ENCODE measurements at places on chromosomes 6 and 20.

DNA sequence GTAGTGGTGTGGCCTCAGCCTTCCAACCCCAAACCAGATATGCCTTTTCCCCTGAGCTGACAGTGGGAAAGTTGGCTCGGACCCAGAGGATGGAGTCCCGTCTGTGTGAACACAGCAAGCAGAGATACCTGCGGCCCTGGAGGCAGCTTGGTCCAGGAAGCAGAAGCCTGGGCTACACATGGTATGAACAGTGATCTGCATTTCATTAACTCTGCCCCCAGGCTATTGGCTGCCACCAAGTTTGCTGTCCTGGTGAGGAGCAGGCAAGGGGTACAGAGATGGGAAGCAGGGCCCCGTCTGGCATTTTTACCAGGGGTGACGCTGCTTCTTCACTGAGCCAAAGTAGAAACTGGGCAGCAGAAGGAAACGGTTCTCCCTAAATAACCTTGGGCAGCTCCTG, 90.0 kb downstream of the EDN3 start:
- no peak for DNase-seq

DNA sequence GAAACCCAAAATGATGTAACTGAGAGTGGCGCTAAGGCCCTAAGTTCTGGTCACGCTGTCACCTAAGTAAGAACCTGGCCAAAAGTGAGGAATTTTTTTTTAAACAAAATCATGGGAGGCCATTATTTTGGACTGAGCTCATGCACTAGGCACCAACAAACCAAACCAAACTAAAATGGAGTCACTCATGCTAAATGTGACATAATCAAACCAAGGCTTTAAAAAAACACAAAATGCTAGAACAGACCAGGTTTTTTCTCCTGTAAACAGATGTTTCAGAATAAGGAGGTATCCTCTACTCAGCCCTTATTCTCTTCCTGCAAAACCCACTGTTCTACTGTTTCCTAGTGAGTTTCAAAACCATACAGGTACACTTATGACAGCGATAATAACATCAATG, 1.1 kb upstream of the C6orf89 start:
- DNase-seq, result no peak

DNA sequence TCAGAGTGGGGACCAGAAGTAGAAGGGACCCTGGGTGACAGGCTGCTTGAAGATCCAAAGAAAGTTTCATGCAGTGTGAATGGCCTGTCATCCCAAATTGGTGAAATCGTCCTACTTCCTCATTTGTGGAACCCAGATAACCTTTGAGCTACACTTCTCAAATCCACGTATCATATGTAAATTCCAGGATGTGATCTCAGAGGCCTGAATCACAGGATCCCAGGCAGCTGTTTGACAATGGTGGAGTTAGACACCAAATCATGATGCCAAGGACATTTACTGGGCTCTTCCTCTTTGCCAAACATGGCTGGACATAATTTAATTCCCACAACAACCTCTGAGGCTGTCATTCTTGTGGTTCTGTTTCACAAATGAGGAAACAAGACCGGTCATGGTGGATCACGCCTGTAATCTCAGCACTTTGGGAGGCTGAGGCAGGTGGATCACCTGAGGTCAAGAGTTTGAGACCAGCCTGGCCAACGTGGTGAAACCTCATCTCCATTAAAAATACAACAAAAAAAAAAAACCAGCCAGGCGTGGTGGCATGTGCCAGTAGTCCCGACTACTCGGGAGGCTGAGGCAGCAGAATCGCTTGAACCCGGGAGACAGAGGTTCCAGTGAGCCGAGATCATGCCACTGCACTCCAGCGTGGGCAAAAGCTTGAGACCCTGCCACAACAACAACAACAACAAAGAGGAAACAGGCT, 39.9 kb upstream of the TTPAL start:
- DNase-seq, result no peak

DNA sequence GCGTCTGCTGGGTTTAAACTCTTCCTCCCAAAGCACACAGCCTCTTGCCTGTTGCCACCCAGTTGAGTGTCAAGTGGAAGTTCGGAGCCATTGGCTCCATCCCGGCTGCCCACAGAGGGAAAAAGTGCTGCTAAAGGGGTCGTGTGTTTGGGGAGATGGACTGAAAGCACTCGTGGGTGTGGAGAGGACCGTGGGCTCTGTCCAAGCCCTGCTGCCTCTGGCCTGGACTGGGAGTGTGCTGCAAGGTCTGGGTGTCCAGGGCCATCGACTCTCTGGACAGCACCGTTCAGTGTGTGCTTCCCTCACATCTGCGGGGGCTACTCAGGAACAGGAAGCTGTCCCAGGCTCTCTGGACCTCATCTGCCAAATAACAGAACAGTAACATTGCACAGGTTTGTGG, 269.3 kb downstream of the DLL1 start:
- DNase-seq, result no peak

DNA sequence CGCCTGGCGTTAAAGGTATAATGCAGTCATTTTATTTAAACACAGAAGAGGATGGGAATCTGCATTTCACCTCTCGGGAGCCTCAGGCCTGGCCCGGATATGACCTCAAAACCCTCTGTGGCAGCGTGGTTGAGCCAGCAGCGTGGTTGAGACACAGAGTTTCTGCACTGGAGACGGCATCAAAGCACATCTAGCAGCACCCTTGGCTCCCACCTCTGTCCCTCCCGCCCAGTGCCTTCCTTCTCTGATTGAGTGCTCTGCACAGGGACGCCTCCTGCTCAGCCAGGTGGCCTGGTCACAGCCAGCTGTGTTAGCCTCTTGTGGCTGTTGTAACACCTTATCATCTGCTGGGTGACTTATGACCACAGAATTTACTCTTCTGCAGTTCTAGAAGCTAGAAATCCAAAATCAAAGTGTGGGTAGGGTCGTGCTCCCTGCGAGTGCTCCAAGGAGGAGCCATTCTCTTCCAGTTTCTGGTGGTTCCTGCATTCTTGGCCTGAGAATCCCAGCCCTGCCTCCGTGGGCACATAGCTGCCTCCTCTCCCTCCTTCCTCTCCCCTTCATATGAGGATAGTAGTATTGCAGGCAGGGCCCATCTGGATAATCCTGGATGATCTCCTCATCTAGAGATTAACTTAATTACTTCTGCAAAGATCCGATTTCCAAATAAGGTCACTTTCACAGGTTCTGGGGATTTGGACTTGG, 156.7 kb downstream of the SYCP2 start:
- no peak for DNase-seq

Data from NCI-H2081 treated with DMSO at 0.1 percent for 48 hours (cell line).